ENCODE measurements at places on chromosomes 4 and X.
A peak's percentile ranks its signal among the peaks of the same experiment; 100 is the strongest.

DNA sequence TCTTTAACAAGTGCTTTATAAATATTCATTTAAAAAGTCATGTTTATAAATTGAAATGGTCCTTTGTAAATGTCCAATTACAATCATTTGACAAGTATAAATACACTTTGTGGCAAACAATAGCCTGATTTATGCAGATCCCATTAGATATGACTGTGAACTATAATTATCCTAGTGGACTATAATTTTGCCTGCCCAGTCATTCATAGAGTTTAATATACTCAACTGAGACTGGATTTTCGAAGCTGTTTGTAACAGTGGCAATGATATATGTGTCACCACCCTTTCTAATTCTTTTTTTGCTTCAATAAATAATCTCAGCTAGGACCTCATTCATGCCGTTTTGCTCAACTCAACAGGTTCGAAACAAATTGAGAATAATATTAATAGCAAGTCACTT is 732.0 kb downstream of the PCDH18 start:
- no peak for DNase-seq

DNA sequence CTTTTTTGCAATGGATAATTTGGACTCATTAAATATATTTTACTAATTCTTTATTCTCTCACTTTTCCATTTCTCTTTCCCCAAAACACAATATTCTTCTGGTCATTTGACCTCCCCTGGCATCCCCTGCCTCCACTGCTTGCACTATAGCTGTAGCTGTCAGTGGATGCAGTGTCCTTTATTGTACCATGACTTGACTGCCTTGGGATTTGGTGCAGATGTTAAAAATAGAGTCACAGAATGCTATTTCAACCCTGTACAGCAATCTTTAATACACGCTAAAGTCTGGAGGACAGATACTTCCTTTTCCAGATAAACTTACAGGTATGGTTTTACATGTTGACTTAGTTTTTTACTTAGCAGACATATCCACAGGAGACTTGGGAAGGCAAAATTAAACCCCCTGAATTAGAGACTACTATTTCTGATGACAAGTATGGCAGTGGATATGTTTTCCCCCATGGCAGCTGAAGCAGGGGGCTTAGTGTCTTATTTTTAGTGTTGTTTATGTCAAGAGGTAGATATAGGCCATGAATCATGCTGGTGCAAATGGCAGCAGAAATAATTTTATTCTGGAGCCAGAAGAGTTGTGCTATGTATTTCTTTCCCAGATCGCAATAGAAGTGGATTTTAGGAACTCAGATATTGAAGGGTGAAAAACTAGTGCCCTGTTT is 461.4 kb downstream of the NAF1 start:
- no peak for DNase-seq

DNA sequence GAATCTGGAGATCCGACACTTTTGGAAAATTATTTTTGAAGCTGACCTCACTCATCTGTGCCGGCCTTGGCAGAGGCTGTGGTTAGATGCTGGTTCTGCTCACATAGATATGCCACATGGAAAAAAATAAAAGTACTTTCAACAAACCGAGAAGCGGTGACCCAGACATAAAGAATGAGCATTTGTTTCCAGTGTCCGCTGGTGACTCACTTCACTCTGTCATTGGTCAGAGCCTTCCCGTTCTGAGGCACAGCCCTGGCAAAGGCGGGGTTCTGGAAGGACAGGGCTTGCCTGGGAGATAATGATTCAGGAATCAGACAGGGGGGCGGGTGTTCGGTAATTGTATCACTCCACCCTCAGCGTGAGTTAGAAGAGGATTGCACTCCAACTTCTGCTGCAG is 172.4 kb upstream of the MXRA5 start:
- no peak for DNase-seq

GRCh38 chr4:177968817-177969442 is 526.7 kb upstream of the AGA start:
- DNase-seq: peak; percentile 61

- no peak for DNase-seq
Observed at GRCh38 chrX:131728295-131729145, 184.6 kb downstream of the OR13H1 start.

- DNase-seq: no peak
Observed at GRCh38 chrX:83508526-83509253, 600 bp downstream of the POU3F4 start.

GRCh38 chrX:109350051-109350450 is 131.8 kb downstream of the GUCY2F start:
- no peak for DNase-seq

GRCh38 chr4:16029262-16029661 is 54.6 kb downstream of the PROM1 start:
- no peak for DNase-seq

- DNase-seq: peak; percentile 14
Observed at GRCh38 chrX:40570346-40571093, 10.2 kb upstream of the ATP6AP2 start.

DNA sequence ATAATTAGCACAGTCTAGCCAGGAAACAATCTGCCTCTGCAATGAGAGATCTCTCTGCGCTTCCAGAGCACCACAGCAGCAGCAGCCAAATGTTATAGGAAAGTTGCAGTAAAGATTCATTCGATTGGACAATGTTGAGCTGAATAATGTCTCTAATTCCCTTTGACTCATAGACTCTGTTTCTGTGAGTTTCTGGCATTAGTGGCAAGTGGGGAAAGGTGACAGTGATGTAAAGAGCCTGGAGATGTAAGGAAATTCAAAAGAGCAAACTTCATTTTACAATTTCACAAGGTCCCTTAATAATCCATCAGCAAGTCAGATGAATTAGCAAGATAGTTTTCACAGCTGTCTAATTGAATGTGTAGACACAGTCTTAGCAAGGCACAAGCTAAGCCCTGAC is 184.4 kb downstream of the VEGFC start:
- no peak for DNase-seq

- no peak for DNase-seq
Observed at GRCh38 chr4:148653681-148654080, 211.5 kb upstream of the NR3C2 start.

DNA sequence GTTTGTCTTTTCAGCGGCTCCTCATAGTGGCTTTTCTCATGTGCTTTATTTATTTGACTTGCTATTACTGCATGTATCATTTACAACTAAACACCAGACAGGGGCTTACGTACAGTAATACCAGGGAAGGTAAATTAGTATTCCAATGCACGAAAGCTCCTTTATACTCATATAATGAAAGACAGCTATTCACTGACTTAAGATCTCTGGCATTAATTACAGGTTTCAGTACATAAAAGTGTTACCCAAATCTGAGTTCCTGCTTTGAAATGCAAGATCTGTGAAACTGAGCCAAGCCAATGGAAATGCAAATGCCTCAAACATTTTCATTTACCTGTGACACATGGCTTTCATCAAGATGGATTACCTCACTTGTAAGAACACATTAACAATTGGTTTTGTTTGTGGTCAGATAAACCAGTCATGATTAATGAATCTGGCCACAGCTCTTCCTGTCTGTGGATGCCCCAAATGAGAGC is 107.2 kb downstream of the ANAPC4 start:
- DNase-seq: no peak

DNA sequence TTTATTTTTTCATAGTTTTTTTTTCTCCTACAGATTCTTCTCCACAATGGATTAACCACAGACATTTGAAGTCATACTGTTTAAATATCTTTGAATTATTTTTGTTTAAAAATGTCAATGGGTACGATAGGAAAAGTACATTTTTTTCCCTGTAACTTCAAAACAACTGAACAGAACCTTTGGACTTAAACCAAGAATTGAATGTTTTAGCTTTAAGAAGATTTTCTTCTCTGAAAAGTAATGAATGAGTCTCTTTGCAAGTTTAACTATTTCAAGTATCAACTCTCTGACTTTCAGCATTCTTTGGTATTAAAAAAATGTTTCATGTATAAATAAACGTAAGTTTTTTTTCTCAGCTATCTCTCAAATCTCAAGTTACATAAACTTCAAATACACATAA is 364.3 kb downstream of the FBXO8 start:
- no peak for DNase-seq

- no peak for DNase-seq
Observed at GRCh38 chrX:6015423-6015822, 213.2 kb downstream of the NLGN4X start.

DNA sequence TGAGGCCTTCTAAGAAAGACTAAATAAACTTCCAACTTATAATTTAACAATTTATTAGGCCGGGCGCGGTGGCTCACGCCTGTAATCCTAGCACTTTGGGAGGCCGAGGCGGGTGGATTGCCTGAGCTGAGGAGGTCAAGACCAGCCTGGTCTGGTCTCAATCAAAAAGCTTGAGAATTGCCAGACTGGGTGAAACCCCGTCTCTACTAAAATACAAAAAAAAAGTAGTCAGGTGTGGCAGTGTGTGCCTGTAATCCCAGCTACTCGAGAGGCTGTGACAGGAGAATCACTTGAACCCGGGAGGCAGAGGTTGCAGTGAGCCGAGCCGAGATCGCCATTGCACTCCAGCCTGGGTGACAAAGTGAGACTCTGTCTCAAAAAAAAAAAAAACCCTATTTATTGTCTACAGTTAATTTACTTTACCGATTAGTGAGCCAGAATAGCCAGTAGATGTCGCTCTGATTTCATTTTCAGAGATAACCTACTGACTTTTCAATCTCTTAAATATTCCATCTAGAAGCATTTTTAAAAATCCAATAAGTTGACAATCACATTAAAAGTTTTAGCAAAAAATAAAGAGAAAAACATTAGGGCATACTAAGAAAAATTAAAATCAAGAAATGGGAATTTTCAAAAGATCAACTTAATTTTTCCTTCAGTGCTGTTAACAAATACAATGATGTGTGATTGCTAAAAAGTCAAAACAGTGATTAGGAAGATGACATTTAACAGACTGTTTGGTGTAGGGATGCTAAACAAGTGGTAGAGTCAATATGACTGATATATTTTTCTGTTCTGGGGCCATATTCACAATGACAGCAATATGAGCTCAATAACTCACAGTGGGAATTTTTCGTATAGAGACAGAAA is 4.3 kb upstream of the SHROOM3 start:
- peak; percentile 67 for DNase-seq

GRCh38 chr4:146275370-146275769 is 61.0 kb downstream of the REELD1 start:
- no peak for DNase-seq

- DNase-seq: no peak
Observed at GRCh38 chr4:156734965-156735895, 236.4 kb downstream of the PDGFC start.

- no peak for DNase-seq
Observed at GRCh38 chrX:45868425-45868824, 667.7 kb upstream of the DIPK2B start.

- DNase-seq: no peak
Observed at GRCh38 chr4:78774417-78774816, 1.7 kb upstream of the BMP2K start.

DNA sequence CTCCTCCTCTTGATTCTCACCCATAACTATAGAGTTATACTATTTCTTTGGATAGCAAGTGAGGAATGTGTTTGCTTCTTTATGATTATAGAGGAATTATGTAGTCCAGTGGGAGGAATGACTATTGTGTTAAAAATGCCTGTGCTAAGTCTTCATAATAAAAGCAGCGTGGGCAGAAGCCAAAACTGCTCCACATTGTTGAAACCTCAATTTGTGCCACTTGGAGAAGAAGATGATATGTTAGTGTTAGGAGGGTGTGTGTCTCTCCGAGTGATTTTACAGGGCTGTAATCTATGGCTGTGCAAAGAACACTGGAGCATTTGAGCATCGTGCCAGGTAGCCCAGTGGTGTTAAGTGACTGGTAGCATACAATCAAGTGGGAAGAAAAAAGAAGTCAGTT is 74.3 kb downstream of the FRAS1 start:
- DNase-seq: peak; percentile 4

GRCh38 chrX:47936224-47936939 is 67.4 kb downstream of the ZNF182 start:
- peak; percentile 2 for DNase-seq

- no peak for DNase-seq
Observed at GRCh38 chr4:38985410-38986100, 46.7 kb downstream of the TMEM156 start.

GRCh38 chrX:110046971-110047370 is 44.1 kb downstream of the TMEM164 start:
- DNase-seq: no peak

DNA sequence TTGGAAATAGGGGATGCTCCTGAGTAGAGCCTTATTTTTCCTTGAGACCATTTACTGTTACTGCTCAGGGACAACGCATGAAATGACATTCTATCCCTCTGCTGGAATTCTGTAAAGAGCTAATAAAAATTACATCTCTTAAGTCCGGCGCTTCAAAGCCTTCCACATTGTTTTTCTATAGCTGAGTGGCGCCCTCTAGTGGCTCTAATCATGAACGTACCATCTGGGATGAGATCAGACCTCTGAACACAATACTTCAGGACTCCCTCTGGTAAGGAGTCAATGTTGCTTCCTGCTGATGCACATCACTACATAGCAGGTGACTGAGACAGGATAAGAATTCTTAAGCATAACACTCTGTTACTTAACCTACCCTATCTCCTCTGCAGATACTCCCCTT is 6.0 kb downstream of the HMGN5 start:
- peak; percentile 50 for DNase-seq

DNA sequence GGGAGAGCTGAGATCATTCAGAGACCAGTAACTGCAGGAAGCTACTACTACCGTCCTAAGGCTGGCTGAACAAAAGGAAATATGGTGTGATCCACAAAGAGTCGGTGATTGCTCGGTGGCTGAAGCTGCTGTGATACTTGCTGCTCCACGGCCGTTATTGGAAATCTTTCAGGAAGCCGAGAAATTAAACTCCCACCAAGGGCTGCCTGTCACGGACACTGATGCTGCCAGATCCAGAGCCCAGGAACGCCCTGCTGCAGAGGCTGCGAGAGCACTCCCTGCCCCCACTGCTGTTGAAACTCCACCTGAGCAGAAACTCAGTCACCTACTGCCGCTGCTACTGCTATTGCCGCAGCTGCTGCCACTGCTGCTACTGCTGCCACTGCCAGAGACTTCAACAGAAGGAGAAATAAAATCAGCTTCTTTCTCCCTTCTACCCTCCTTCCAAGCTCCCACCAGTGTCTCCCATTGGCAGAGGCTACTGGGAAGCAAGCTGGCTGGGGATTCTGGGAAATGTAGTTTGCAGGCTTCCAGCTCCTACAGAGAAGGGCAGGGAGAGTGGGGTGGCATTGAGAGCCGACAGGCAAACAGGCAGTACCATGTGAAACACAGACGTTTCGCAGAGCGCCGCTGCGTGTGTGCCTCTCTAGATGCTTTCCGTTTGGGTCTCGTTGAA is 126.0 kb upstream of the ENPP6 start:
- DNase-seq: peak; percentile 93

GRCh38 chr4:771464-771863 is 54.5 kb downstream of the CPLX1 start:
- DNase-seq: no peak

- no peak for DNase-seq
Observed at GRCh38 chr4:115165503-115165902, 52.1 kb upstream of the NDST4 start.

GRCh38 chr4:33566649-33567048 is 2677.7 kb downstream of the ARAP2 start:
- no peak for DNase-seq

DNA sequence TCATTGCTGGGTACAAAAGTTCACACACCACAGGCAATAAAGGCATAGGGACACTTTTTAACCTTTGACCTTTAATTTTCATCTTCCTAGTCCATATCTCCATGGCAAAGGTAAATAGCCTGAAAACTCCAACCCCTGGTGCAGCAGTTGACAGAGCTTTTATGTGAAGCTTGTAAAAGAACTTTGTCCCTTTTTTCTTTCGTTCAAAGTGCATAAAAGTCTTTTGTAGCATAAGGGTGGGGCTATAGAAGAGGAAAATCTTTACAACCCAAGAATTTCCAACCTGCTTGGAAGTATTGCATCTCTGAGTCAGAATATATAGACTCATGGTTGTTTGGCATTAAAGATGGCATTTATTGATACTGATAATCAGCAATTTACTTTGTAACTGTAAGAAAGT is 20.4 kb downstream of the POF1B start:
- DNase-seq: no peak

Data from Ammon's horn (tissue), 1 donor.